ENCODE measurements at places on chromosomes 12 and 14. TPM values are rescaled to one million over a fixed set of nuclear protein-coding genes. Genes with fewer than 3 reads are reported as not detected.

The TAS2R8 gene
- not detected for total RNA-seq

The IKZF4 gene
- total RNA-seq = 1.5 TPM

The CLEC1A gene
- total RNA-seq = not detected

The NAP1L1 gene
- 415 TPM for total RNA-seq
